ENCODE measurements at places on chromosomes 2 and 18.

DNA sequence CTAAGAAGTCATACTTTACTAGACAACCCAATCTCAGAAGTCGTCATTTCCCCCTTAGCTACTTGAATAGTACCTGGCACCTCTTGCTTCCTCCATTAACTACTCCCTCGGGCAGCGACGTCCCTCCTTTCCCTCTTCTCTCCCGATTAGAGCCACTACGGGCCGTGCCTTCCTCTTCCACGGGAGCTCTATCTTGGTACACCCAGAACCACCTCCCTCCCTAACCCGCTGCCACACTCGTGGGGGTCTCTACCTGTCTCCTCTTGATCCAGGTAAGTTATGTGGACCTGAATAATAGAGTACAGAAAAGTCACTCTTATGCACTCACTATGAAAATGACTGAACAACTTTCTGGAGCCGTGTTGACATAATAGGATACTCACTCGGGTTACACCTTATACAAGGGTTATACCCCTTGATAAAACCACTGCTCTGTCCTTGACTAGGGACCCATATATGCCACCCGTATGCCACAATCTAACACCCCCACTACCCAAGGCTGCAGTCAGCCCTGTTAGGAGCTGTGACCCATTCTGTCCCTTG, 595 bp upstream of the HDHD2 start:
- DNase-seq = peak; percentile 56

DNA sequence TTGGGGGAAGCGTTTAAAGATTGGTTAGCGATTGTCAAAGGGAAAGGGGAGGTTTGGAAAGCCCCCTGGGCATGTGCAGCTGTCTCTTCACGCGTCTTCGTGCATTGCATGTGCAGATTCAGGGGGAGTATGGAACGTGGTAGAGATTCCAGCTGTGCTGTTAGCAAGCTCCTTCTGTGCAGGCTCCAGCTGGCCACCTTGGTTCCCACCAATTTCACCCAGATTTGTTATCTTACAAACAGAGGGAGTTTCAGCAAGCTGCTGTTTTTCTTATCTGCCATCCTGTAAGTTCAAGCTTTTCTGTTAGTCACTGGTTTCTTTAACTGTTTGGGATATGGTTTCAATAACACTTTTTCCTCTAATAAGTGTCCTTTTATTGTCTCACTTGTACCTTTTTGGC, 30.4 kb downstream of the FARP2 start:
- DNase-seq = no peak

- no peak for DNase-seq
These were observed 33.6 kb downstream of the PLEKHA3 start for GRCh38 chr2:178513876-178514275.

- DNase-seq = no peak
These were observed 54.9 kb upstream of the CYP1B1 start for GRCh38 chr2:38130876-38131275.

DNA sequence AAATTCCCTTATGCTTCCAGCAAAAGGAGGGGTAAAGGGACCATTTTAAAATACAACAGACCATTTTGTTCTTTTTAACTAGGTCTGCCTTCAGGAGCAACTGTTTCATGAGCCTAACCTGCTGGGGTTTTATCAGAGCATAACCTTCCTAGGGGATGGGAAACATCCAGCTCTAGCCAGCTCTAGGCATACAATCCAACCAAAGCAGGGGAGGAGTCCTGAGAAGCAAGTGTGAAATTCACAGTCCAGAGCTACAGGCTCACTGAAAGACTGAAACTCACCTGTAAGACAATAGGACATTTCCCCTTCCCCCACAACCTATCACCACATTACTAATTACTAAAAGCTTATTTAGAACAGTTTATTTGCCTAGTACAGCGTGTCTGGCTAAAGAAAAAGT, 1296.6 kb upstream of the DDX18 start:
- DNase-seq = no peak

DNA sequence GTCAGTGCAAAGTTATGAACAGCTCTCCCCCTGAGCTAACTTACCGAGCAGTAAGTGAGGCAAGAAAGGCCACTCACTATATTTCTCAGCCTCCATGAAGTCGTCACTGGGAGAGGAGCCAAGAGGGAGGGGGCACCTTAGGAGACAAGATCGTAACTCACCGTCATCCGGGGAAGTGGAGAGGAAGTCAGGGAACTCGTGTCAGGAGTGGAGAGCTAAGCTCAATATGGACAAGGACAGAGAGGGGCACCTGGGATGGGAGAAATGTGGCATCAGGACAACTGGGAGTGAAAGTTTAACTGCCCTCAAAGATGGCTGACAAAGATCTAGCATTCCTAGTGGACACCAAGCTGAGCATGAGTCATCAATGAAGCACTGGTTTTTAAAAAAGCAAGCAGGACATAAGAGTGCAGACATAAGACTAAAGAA, 37.1 kb downstream of the BCL11A start:
- DNase-seq = no peak

DNA sequence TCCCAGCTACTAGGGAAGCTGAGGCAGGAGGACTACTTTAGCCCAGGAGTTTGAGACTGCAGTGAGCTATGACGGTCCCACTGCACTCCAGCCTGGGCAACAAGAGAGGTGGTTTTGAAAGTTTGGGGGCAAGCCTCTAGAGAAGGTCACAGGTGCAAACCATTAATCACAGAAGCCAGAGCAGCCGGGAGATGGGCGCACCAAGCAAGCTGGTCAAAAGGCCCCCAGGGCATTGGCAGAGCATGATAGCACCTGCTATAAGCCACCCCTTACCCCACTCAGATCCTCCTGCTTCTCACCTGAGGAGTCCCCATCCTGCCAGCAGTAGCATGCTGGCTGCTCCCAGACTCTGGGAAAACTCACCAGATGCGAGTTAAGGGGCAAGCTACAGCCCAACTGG, 116.1 kb upstream of the RAB12 start:
- DNase-seq = no peak

DNA sequence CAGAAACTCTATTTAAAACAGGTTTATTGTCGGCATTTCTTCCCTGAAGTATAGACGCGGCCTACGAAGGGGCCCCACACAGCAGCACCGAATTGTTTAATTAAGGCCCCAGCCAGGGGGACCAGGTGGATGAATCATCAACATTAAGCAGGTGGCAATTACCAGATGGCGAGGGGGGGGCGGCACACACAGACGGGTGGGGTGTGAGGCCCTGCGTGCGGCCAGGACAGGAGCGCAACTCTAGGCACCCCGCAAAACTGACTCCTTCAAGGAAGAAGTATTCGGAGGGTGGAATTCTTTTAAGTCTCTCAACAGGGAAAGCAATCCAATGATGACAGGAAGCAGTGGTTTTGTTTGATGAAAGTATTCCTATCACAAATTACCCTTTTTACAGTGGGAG, 830.4 kb downstream of the GALR1 start:
- DNase-seq = no peak

DNA sequence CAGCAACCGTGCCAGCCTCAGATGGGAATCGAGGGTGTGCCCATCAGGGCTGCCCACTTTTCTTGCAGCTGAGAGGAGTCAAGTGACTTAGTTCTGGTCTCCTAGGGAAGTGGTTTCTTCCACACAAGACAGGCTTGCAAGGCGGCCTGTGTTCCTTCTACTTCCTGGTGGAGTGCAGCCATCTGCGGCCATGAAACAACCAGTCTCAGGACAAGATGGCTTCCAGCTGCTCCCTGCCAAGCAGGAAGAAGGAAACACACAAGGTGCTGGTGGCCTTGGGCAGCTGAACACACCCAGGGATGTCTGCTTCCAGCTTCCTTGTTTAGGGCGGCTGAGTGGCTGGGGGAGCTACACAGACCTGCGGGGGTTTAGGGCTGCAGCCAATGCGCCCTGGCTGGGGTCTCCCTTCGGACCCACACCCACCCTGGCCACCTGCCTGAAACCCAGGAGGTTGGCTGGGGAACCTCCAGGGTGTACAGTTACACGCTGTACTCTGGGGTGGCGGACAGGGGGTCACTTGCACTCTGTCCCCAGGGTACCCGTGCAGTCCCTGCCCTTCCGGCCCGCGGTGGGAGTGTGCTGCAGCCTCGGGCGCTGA, 34.7 kb downstream of the PTPN18 start:
- no peak for DNase-seq

GRCh38 chr2:159799833-159800232, 1.8 kb upstream of the CD302 start:
- DNase-seq = no peak

GRCh38 chr18:45221363-45221762, 393.9 kb upstream of the SLC14A2 start:
- no peak for DNase-seq

DNA sequence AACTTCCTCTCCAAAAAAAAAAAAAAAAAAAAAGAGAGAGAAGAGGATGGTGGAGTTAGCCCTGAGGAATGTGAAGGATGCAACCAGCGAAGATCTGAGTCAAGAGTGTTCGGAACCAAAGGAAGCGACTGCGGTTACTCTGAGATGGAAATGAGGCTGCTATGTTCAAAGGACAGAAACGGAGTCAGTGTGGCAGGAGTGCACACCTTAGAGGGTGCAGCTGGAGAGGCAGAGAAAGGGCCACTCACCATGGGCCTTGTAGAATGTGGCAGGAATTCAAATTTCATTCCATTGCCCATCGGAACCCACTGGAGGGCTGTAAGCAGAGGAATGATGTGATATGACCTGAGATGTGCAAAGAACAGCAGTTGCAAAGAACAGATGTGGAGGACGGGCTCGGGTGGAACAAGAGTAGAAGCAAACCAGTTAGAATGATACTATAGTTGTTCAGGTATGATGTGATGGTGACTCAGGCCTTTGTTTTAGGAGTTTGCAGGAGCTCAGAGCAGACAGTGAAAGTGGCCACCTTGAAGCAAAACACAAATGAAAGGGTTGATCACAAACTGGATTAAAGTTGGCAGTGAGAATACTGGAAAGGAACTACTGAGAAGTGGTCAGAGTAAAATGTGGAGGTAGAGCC, 22.6 kb downstream of the ITGA6 start:
- no peak for DNase-seq

DNA sequence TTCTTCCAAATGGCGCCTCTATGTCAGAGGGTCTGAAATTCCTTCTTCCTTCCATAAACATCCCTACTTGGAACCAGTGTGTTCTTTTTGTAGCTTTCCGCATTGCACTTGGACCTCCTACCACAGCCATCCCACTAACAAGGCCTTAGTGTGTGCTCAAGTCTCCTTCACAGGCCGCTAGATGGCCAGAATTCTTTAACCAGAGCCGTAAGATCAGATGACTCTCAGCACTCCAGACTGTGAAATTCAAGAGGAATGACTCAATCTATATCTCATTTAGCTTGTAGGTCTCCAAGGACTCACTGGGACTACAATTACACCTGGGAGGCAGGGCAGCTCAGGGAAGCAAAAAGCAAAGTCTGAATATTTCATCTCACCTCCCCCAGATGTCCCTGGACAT, 298.9 kb downstream of the EIPR1 start:
- DNase-seq = no peak

DNA sequence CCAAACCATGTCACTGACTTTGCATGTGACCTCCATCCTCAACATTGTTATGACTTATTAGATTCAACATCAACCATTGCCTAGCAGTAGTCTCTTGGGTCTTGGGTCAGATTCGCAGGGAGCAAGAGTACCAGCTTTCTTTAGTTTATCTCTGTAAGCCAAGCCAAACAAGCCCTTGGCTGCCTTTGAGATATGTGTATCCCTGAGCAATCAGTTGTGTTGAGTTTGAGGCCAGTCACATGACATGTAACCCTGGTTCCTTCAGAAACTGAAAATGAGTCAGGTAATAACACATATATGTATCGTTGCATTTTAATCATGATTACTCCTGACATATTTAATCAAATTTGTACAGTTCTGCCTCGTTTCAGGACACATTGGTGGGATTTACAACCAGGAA, 173.3 kb downstream of the PARD3B start:
- DNase-seq = no peak

GRCh38 chr2:126241001-126241400, 415.0 kb upstream of the GYPC start:
- DNase-seq = no peak

GRCh38 chr2:161422816-161423403, 6.8 kb downstream of the TBR1 start:
- no peak for DNase-seq

DNA sequence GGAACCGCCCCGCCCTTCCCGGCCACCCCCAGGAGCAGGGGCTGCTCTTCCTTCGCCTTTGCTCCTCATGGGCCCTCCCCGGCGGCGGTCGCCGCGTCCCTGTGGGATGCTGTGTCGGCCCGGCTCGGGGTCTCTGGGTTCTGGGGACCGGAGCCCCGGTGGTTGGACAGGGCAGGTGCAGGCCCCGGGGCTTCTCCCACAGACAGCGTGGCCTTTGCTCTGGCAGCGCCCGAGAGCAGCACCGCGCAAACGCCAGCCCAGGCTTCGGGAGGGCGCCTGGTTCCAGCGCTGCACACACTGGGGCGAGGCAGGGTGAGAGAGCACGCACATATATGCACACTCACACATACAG, 9.0 kb upstream of the KCNG2 start:
- no peak for DNase-seq

DNA sequence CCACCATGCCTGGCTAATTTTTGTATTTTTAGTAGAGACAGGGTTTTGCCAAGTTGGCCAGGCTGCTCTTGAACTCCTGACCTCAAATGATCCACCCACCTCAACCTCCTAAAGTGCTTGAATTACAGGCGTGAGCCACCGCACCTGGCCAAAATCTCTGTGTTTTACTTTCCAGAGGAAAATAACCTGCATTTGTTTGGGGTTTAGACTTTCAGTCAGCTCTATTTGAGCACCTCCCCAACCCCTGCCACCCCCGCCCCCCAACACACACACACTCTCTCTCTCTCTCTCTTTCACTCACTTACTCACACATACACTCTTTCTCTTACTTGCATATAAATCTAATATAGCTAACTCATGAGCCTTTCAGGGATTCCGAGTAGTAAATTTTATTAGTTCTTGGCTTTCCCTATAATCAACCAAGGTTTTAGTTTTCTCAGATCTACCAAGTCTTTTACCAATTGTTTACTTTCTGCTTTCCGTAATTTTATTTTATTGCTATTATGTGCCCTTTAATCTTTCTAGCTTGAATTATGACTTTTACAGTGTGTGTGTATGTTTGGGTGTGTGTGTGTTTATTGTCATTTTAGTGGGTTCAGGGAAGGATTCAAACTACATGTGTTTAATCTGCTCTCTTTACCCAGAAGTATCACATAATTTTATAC, 24.5 kb downstream of the MFSD6 start:
- DNase-seq = no peak

- no peak for DNase-seq
These were observed 4.5 kb downstream of the GBX2 start for GRCh38 chr2:236163471-236164200.

DNA sequence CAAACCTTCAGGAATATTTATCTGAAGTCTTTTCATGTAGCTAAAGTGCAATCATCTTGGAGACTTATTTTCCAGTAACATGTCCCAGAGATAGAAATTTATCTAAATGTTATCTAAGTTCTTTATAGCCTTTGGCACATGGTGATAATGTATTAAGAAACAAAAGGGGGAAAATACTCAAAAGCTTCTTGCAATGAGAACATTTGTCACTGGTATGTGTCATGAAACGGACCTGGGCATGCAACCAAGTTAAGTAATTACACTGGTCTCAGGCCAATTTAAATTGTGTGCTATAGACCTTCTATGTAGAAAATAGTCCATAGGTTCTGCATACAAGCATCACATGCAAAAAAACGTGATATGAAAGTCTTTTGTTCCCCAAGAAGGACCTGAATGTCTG, 136.2 kb downstream of the SLC8A1 start:
- DNase-seq = no peak

- DNase-seq = no peak
These were observed 231.1 kb downstream of the ANKRD30B start for GRCh38 chr18:14978962-14979535.

All from NCI-H345 (cell line).